ENCODE measurements at places on chromosomes 6 and 20. TPM values are rescaled to one million over a fixed set of nuclear protein-coding genes. Genes with fewer than 3 reads are reported as not detected.
A peak's percentile ranks its signal among the peaks of the same experiment; 100 is the strongest.

- H3K36me3 ChIP-seq: no peaks in the 10 kb centered on the region
- H3K27ac ChIP-seq: no peak overlapping the region
- DNase-seq: no peak
These were observed 1.1 kb upstream of the PLCB1 start for GRCh38 chr20:8130840-8131526.

GRCh38 chr20:47348539-47349142, 7.9 kb downstream of the ZMYND8 start:
- peak overlapping the region; percentile 98 for H3K27ac ChIP-seq
- H3K4me1 ChIP-seq: peaks cover 69% of the 10 kb centered on the region
- H3K27me3 ChIP-seq: no peaks in the 10 kb centered on the region
- no peak overlapping the region for H3K4me3 ChIP-seq
- no peak for DNase-seq

DNA sequence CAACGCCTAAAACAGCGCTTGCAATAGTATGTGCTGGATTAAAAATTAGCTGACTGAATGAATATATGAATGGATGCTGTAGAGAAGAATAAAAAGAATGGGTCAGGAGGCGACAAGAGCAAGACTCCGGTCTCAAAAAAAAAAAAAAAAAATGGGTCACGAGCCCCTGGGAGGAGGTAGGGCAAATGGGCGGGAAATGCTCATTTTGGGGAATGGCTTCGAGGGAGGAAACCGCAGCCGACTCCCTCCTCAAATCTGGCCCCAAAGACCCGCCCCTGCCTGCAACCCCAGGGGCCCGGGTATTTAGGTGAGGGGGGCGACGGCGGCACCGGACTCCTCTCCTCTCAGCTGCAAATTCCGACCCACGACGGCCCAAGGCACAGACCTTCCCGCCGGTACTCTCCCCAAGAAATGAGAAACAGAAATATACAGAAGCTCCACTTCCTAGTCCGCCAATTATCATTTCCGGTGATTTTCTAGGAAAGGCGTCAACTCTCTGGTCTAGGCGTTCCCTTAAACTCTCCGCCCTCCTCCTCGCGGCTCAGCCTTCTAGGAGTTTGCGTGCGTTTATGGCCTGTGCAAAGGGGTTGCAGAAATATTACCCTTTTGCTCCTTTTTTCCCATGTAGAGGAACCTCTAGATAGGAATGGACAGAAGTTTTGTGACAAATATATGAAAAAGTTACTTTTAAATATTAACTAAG, at the start of gene ZNF311:
ZNF311 (minus strand) TSS at position 133 of the 703 bp plus-strand sequence. CDS start 1,361 bp downstream, outside the sequence.
- H3K4me1 ChIP-seq: no peaks in the 10 kb centered on the region
- H3K36me3 ChIP-seq: no peaks in the 10 kb centered on the region
- peak within 1 kb of the TSS; percentile 57 for H3K4me3 ChIP-seq
- peaks cover 12% of the 10 kb centered on the region for H3K27me3 ChIP-seq

- no peaks in the 10 kb centered on the region for H3K36me3 ChIP-seq
- peaks cover 3% of the 10 kb centered on the region for H3K4me1 ChIP-seq
- no peak for DNase-seq
- H3K4me3 ChIP-seq: no peak overlapping the region
- H3K27ac ChIP-seq: no peak overlapping the region
- H3K27me3 ChIP-seq: no peaks in the 10 kb centered on the region
These were observed 136.4 kb downstream of the HIVEP2 start for GRCh38 chr6:142808405-142809061.

GRCh38 chr6:15534974-15535373, 127.9 kb downstream of the DTNBP1 start:
- H3K27ac ChIP-seq: no peak overlapping the region
- H3K4me3 ChIP-seq: no peak overlapping the region
- DNase-seq: no peak
- H3K27me3 ChIP-seq: no peaks in the 10 kb centered on the region
- no peaks in the 10 kb centered on the region for H3K4me1 ChIP-seq

LMBRD1 gene
- 41.8 TPM for total RNA-seq

COL12A1 gene
- 25.8 TPM for total RNA-seq

B3GAT2 gene
- total RNA-seq: not detected

Data from heart left ventricle (tissue), 16 donors.